Stimulated activated CD8-positive, alpha-beta memory T cell treated with anti-CD3 and anti-CD28 coated beads, Interleukin-7, amount 100 ng/mL, for 1 hour (primary cell): ENCODE measurements at places on chromosomes 5 and 9.

DNA sequence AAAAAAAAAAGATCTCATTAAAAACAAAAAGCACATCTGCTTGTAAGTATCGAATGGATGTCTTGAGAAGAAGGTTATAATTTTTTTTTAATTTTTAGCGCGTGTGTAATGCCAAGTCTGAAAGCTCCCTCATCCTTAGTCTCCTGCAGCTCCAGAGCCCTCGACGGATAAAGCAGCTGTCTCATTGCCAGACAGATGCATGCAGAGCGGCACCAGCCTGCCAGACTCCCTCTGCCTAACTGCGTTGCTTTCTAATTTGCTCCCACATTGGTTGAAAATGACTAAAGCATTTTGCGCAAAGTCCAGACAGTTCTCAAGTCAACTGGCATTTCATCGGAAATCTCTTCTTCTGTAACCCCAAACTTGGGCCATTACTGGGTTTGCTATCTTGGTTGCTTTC lies 29.4 kb downstream of the OLFM1 start:
- no peak for DNase-seq

DNA sequence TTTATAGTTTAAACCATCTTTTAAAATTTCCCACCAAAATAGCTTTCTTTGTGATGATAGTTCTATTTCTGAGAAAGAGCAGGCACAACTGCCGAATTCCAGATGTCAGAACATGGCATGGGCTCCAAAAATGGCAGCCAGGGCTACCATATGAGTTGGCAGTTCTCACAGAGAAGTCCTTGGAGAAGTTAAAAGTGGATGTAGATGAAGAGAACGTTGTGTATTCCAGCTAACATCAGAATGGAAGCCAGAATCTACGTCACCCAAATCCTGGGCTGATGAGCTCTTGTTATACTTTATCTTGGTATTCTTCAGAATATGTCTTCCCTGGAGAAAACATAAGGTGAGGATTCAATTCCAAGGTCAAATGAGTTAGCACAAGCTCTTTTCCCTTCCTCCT lies 66.9 kb upstream of the BASP1 start:
- no peak for DNase-seq

- DNase-seq, result no peak
Measured at GRCh38 chr5:93721511-93721910, 19.9 kb downstream of the POU5F2 start.

- DNase-seq, result no peak
Measured at GRCh38 chr5:31285025-31285424, 91.5 kb downstream of the CDH6 start.
